ENCODE measurements at places on chromosomes 2 and 18.

- peak; percentile 31 for DNase-seq
Measured at GRCh38 chr2:238238766-238239542, 884 bp downstream of the HES6 start.

DNA sequence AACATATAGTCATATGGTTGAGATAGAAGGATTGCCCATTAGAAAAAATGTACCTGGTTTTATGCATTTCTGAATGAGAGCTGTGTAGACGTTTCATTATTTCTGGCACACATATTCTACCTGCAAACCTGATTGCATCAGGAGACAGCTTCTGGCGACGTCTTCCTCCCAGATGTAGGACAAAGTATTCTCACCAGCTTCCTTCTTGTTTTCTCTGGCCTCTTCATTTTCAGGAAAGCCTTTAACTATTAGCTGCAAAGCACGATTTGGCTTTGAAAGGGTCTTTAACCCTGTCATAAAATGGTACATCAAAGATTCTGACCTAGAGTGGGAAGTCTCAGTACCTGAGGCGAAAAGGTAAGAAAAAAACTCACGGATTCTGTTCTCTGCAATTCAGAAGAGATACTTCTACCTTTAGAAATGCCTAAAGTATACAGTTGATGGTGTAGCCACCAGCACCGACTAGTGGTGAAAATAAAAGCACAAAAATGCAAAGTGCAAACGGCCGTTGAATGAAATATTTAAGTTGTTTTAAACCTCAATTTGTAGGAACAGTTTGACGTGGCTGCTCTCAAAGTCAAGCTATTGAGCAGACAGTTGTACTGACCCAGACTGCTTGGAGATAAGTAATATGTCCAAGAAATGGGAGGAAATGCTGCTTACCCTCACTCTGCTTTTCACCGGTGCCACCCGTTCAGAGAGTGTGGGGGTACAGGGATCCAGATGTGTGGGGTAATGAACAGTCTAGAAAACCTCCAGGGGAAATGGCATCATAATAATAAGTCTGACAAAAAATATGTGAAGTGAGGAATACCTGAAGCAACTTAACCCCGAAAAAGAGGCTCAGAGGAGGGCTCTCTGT lies 20.2 kb downstream of the IL18RAP start:
- peak; percentile 19 for DNase-seq

GRCh38 chr2:46198164-46198883 lies 98.9 kb upstream of the EPAS1 start:
- DNase-seq, result no peak

GRCh38 chr2:200226451-200227426 lies 79.8 kb upstream of the SPATS2L start:
- DNase-seq, result no peak

GRCh38 chr2:40746191-40746590 lies 294.3 kb upstream of the SLC8A1 start:
- DNase-seq, result no peak

- DNase-seq, result no peak
Measured at GRCh38 chr2:201678401-201678800, 20.0 kb downstream of the MPP4 start.

DNA sequence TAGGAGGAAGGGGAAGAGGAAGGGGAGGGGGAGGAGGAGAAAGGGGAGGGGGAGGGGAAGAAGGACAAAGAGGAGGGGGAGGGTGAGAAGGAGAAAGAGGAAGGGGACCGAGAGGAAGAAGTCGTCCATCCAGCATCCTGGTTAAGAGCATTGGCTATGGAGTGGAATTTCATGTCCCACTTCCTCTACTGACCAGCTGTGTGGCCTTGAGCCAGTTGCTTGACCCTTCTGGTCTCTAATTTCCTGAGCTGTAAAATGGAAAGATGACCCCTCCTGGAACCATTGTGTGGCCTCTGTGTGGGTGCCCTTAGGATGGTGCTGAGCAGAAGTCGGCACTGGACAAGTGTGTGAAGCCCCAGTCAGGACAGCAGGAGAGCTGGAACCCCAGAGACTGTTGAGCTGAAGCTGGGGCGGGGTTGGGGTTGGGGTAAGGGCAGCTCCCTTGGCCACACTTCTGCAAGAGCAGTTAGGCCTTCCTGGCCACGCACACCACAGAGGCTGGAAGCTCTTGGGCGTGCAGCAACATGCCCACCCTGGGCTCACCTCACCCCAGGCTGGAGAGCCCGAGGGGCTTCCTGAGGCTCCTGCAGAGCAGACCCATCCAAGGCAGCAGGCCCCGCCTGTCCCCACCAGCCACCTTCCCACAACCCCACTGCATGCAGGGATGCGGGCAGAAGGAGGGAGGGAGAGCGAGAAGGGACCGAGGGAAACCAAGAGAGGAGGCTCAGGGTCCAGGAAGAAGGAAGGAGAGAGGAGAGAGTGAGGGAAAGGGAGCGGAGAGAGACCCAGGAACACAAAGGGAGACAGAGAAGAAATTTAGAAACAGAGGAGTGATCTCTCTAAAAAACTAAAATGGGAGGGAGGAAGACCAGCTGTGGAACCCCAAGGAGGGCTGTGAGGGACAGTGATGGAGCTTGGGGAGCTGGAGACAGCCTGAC lies 16.2 kb downstream of the ADRA2B start:
- no peak for DNase-seq

GRCh38 chr2:214624166-214624760 lies 185.2 kb downstream of the BARD1 start:
- no peak for DNase-seq

DNA sequence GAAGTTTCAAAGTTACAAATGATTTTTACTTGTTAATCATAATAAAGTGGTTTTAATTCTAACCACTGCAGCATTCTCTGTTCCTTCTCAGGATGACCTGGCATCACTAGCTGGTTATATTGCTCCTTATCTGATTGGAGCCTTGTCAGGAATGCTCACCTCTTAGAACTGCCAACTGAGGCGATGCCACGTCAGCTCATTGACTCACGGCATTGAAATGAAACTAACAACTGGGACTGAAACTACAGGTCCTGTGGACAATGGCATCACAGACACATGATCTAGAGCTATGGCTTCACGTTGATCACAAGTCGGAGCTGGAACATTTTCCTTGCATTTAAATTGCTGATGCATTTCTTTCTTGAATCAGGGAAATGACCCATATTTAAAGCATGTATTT lies 54.9 kb upstream of the MAP2 start:
- DNase-seq, result no peak

- no peak for DNase-seq
Measured at GRCh38 chr18:840023-840408, 28.0 kb upstream of the YES1 start.

DNA sequence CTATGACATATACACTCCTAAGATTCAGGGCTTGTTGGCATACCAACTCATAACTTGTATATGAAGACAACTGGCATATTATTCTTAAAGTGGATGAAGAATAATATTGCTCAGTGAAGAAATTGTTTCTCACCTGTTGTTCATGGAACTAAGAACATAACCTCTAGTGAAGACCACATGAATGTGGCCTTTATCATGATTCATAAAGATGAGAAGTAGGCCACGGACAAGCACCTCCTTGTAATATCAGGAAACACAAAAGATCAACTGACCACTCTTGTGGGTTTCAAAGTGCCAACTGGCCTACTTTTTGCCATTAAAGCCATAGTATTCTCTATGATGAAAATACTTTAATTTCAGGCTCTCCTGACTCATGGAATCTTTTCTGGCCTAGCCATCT lies 407.4 kb downstream of the GRB14 start:
- no peak for DNase-seq

DNA sequence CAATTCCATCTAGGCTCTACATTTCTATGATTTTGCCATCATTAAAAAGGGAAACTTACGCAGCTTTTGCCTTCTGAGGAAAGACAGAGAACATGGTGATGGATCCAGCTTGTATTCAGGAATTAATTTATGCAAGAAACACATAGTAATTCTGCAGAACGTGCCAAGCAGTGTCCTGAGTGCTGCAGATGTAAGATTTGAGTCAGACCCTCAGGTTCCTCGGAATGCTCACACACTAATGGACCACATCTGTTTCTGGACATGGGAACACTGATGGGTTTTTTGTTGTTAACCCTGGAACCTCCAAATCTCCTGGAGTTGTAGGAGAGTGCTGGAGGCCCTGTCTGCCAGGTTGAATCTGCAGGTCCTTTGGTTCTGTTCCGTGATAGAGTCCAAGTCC lies 132.9 kb downstream of the SETBP1 start:
- DNase-seq, result no peak

- DNase-seq, result no peak
Measured at GRCh38 chr2:47662552-47662951, 120.4 kb upstream of the MSH6 start.

DNA sequence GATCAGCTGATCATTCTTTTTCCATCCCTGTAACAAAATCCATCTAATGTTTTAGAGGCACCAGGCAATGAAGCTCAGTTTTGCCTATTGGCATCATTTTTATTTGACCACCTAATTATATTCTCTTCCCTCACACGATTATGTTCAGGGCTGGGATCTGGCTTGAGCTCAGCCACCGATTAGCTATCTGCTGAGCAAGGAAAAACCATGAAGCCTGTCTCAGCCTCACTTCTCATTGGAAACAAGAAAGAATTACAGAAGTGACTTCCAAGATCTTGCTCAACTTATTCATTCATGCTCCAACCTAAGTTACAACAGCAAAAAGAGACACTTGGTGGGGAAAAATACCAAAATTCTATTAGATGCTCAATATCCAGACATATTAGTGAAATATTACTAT lies 139.0 kb upstream of the SH3BP4 start:
- no peak for DNase-seq

Data from stimulated activated CD4-positive, alpha-beta T cell treated with anti-CD3 and anti-CD28 coated beads, Interleukin-12 subunit alpha, Interleukin-12 subunit beta, amount 100 ng/mL, for 4 hours (primary cell).